Stimulated activated CD4-positive, alpha-beta T cell treated with anti-CD3 and anti-CD28 coated beads, Interleukin-1b, Interleukin-23, amount 100 ng/mL, for 1 hour (primary cell): ENCODE measurements at places on chromosomes 7 and 10.

DNA sequence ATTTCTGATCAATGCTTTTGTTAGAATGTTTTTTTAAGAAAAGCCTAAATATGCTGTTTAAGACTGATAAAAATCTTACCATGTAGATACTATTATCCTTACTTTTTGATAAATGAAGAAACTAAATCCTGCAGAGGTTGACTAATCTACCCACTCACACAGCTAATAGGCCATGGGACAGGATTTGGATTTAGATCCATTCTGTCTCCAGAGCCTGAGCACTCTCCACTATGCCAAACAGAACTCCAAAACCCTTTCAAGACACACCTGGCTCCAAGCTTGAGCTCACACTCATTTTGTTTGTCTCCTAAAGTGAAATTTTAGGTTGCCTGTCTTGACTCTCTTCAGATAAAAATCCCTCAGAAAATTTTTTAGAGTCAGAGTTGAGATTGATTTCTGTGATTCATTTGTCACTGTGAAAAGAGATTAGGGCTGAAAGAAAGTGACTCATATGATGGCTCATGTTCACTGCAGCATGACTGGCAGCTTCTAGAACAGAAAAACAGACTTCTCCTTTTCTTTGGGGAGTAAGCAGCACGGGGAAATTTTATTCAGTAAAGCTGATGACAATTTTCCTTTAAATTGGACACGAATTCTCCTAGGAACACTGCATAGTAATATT, 132.3 kb upstream of the POT1 start:
- no peak for DNase-seq

DNA sequence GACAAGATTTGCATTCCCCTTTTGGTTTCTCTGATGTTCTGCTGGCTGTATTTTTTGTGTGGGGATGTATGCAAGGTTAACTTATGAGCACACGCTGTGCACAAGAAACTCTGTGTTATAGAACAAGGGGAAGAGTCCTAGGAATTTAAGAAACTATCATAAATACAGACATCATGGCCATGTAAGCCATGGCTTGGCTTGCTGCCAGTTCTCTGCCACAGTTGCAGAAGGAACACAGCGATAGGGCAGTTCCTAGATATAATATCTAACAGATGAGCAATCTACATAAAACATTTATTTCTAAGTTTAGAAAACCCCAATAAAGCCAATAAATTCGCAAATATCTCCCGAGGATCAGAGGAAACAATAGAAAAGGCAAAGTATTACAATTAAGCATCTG, 153.3 kb downstream of the LRRTM3 start:
- DNase-seq = no peak

GRCh38 chr7:132319481-132319880, 256.8 kb downstream of the PLXNA4 start:
- no peak for DNase-seq

- no peak for DNase-seq
Observed at GRCh38 chr7:118855290-118855689, 630.8 kb downstream of the ANKRD7 start.

GRCh38 chr10:109740436-109740835, 182.9 kb downstream of the XPNPEP1 start:
- no peak for DNase-seq

- DNase-seq = no peak
Observed at GRCh38 chr7:80916770-80917741, 1.8 kb downstream of the SEMA3C start.

GRCh38 chr10:4384245-4384644, 441.8 kb upstream of the AKR1E2 start:
- no peak for DNase-seq

GRCh38 chr7:28304290-28304689, 108.0 kb upstream of the CREB5 start:
- DNase-seq = no peak

- no peak for DNase-seq
Observed at GRCh38 chr10:124043310-124044142, 49.9 kb downstream of the CHST15 start.

- DNase-seq = no peak
Observed at GRCh38 chr10:97633921-97634320, 621 bp upstream of the MORN4 start.

DNA sequence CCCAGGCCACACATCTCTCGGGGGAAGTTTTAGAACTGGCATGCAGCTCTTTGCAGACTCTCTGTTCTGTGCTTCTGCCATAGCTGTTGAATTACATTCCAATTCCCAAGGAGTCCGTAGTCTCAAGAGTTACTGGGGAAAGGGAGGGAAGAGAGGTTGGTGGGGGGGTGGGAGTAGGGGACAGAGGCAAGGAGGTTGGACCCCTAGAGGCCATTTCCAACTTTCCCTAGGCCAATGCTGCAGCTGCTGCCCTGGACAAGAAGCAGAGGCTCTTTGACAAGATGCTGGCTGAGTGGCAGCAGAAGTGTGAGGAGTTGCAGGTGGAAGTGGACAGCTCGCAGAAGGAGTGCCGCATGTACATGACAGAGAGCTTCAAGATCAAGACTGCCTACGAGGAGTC, 23.8 kb downstream of the MYH16 start:
- DNase-seq = no peak
